ENCODE measurements at places on chromosomes 7 and 10. TPM values are rescaled to one million over a fixed set of nuclear protein-coding genes. Genes with fewer than 3 reads are reported as not detected.

Gene SLC39A12
- not detected for total RNA-seq

Gene PBLD
- total RNA-seq, result 3.1 TPM

Gene CDK13
- total RNA-seq, result 28.1 TPM

DNA sequence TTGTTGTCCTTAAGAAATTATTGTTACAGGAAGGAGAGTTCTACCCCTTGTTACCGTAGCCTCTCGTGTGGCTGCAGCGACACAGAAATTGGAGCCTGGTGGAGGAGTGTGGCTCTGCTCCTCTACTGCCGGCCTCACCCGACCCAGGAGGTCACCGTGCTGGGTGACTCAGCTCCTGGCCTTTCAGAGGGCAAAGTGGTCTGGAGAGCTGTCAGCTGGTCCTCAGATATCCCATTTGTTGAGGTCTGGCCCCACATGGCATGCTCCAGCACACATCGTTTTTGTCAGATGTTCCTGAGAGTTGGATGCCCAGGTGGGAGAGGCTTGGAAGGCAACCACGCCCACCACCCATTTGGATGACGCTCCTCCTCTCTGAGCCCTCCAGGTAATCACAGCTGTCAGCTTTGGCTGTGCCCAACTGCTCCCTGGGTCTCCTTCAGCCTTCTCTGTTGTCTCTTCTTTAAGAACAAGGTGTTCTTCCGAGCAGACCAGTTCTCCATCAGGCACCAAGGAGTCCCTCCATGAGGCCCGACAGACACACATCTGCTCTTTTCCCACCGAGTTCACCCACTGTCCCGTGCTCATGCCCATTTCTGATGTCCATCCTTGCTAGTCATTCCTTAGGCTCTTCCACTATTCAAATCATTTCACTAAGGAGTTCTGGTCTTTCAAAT, 80.3 kb downstream of the RAMP3 start:
- DNase-seq, result no peak

DNA sequence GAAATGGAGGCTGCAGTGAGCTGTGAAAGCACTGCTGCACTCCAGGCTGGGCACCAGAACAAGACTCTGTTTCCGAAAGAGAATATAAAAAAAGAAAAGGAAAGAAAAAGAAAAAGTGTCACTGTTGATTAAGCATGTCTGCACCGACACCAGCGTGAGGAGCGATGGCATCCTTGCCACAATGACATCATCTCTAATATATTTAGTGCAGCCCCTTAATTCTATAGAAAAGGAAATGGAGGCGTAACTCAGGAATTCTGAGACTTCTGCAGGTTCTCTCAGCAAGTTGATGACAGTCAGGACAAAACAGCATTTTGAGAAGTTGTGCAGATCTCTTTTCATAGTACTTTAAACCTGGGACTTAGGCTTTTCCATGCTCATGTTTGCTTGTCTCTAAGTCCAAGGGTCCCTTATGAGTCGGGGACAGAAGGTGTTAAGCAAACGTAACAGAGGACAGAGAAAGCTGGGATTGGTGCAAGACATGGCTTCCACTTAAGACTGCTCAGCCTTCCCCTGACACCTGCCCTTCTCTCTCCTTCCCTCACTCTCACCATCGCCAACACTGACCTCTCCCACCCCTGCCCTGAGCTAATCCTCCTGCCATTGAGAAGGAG, 16.9 kb upstream of the ANKRD1 start:
- no peak for DNase-seq

DNA sequence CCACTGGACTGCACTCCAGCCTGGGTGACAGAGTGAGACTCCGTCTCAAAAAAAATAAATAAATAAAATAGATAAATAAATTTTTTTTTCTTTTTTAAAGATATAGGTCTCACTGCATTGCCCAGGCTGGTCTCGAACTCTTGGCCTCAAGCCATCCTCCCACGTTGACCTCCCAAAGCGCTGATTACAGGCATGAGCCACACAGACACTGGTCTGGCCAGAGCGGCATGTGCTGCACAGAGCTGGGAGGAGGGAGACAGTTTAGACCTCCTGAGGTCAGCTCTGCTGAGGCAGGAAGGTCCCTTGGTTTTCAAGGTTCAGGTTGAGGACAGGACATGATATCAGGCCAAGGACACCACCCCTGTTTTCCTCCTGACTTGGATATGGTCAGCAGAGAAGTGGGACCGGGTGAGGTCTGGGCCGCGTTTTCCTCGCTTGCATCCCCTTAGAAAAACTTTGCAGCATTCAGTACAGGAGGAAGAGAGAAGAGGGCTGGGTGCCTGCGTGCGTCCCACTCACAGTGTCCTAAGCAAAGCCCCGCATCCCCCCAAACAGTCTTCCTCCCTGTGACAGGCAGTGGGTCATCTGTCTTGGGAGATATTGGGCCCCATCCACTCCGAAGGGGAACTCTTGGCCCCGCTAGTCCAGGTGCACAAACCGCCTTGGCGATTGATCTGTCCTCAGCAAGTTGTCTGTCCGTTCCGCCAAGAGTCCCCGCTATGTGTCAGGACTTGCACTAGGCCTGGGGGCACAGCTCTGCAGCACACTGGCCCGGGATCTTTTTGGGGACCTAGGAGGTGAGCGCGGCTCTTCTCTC, 56.1 kb downstream of the ZNF727 start:
- no peak for DNase-seq

- peak; percentile 36 for DNase-seq
These were observed 15.1 kb upstream of the NME8 start for GRCh38 chr7:37833107-37833817.

DNA sequence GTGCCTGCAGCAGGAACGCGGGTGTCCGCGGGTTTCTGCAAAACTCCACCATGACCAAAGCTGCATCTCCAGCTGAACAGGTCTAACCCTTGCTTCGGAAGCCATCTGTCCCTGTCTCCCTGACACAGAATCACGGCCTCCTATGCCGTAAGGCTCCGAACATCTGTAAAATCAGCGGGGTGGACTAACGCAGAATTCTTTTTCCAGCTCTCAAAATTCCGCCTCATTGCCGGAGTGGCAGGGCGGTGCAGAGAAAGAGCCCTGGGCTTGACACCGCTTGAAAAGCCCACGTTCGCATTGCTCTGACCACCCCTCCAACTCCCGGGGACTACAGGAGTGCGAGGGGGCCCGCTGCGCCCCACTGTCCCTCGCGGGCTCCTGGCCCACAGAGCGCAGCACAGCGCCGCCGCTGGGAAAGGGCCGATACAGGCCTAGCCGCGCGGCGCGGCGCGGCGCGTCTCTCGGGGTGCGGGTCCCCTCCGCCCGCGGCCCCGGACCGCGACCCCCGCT, 409 bp downstream of the DNMBP start:
- DNase-seq, result peak; percentile 32

DNA sequence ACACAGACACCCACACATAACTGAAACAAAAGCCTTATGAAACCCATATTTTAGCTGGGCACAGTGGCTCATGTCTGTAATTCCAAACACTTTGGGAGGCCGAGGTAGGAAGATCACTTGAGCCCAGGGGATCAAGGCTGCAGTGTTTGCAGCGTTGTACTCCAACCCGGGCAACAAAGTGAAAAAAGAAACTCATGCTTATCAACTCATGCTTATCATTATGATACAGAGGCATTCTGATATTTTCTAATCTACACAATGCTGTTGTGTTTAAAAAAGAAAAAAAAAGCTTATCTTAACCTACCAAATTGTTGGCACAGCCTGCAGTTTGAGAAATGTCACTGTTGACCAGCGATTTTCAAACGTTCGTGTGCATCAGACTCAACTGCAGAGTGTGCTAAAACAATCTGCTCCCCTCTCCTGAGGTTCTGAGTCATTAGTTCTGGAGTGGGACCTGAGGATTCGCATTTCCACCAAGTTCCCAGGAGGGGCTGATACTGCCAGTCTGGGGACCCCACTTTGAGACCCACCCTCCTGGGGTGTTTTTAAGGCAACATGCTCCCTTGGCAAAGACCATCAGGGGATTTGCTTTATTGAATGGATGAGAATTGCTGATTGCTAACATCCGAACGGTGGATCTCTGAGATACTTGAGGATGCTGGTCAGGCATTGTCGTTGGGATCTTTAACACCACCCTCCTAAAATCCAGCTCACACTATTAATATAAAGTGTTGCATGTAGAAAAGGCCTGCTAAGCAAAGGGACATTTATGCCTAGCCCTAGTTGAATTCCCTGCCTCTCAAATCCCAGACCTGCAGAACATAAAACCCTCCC, 16.2 kb downstream of the CHST3 start:
- no peak for DNase-seq

GRCh38 chr10:109920016-109920415, 3.3 kb downstream of the XPNPEP1 start:
- no peak for DNase-seq

DNA sequence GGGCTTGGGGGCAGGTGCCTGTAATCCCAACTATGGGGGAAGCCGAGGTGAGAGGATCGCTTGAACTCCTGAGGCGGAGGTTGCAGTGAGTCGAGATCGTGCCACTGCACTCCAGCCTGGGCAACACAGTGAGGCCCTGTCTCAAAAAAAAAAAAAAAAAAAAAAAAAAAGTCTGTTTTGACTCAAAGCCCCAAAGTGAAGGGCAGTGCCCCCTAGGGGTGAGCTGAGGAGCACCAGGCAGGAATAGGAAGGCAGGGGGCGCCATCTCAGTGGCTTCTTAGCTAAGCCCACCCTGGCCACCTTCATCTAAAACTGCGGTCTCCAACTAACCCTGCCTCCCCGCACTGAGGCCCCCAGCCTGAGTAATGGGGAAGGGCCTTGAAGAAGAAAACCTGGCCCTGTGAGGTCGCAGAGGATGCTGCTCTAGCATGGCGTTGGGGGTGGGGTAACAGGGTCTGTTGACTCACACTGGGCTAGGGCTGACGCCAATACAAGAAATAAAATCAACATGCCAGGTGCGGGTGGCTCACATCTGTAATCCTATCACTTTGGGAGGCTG, 9.8 kb downstream of the PODXL start:
- DNase-seq, result no peak

- DNase-seq, result no peak
These were observed 36.7 kb upstream of the SLC35B4 start for GRCh38 chr7:134353411-134353810.

GRCh38 chr7:2379161-2379560, 24.2 kb upstream of the CHST12 start:
- no peak for DNase-seq

DNA sequence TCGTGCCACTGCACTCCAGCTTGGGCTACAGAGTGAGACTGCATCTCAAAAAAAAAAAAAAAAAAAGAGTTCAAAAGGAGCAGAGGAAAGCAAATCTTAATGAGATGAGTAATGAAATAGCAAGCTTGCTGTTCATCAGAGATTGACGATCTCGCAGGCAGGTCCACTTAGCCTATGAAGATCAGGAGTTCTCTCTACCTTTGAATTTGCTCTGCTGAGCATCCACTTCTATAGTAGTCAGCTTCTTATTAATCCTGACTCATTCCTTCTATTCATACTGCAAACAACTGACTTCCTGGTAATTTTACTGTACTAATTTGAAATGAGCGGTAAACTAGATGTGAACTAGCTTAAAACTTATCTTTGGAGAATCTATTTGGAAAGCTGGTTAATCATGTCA, 1014.6 kb downstream of the GATA3 start:
- DNase-seq, result no peak

DNA sequence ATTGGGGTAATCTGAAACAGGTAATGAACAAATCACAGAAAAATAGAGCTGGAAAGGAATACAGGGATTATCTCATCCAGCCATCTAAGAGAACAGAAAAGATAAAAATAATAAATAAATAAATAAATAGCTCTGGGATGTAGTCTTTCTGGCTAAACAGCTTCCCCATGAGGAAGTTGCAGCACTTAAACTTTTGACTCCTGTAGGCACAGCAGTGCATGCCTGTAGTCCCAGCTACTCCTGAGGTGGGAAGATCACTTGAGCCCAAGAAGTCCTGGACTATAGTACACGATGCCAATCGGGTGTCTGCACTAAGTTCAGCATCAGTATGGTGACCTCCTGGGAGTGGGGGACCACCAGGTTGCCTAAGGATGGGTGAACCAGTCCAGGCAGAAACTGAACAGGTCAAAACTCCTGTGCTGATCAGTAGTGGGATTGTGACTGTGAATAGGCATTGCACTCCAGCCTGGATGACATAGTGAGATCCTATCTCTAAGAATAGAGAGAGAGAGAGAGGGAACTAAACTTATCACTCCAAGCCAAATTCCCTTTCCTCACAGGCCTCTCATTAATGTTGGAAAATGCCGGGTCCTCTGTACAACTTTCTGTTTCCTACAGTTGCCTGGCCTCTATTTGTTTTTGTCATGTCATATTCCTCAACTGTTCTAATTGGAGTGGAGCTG, 61.7 kb upstream of the CDK13 start:
- no peak for DNase-seq

DNA sequence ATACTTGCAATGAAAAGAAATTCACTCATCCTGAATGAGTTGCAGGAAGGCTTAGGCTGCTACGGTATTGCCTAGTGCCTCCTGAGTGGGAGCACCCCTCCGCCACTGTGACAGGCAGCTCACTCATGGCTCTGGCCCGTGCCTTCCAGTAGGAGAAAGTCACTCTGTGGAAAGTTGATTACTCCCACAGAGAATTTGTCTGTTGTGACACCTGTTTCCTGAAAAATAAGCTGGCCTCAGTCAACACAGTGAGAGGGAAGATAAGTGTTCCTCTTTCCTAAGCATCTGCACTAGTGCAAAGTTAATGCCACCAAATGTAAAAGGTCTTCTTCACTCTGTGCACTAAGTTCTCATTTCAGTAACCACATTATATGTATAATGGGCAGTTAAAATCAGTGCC, 158.8 kb upstream of the INHBA start:
- DNase-seq, result no peak

- no peak for DNase-seq
These were observed 256.6 kb downstream of the SORCS3 start for GRCh38 chr10:104897696-104898095.

- DNase-seq, result no peak
These were observed 61.3 kb upstream of the BICC1 start for GRCh38 chr10:58451193-58451889.

DNA sequence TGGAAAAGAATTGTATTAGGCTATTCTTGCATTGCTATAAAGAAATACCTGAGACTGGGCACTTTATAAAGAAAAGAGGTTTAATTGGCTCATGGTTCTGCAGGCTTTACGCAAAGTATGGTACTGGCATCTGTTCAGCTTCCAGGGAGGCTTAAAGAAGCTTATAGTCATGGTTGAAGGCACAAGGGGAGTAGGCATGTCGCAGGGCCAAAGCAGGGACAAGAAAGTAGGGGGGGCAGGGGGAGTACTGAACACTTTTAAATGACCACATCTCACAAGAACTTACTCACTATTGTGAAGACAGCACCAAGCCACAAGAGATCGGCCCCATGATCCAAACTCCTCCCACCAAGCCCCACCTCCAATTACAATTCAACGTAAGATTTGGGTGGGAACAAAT, 152.5 kb upstream of the PHF14 start:
- DNase-seq, result no peak

- DNase-seq, result no peak
These were observed 2.5 kb upstream of the TECPR1 start for GRCh38 chr7:98254516-98254915.

GRCh38 chr10:133384071-133384470, 5.0 kb downstream of the PAOX start:
- DNase-seq, result no peak

DNA sequence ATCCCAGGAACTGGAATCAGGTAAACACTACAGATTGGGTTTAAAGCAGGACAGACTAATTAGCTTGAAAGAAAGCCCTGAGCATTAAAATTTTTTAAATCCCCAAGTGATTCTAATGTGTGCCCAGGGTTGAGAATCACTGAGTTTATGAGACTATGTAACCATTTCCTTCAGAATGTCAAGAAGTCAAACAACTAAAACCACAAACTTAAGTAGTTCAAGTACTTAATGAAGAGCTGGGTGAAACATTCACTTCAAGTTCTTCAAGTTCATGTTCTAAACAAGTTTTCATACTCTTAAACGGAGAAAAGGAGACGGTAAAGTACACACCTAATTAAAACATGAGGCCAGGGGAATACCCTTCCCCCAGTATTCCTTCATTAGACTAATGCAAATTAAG, 28.2 kb upstream of the TLL2 start:
- DNase-seq, result no peak

All from left cardiac atrium (tissue), 4 donors.